ENCODE measurements at places on chromosomes 16 and 17.

DNA sequence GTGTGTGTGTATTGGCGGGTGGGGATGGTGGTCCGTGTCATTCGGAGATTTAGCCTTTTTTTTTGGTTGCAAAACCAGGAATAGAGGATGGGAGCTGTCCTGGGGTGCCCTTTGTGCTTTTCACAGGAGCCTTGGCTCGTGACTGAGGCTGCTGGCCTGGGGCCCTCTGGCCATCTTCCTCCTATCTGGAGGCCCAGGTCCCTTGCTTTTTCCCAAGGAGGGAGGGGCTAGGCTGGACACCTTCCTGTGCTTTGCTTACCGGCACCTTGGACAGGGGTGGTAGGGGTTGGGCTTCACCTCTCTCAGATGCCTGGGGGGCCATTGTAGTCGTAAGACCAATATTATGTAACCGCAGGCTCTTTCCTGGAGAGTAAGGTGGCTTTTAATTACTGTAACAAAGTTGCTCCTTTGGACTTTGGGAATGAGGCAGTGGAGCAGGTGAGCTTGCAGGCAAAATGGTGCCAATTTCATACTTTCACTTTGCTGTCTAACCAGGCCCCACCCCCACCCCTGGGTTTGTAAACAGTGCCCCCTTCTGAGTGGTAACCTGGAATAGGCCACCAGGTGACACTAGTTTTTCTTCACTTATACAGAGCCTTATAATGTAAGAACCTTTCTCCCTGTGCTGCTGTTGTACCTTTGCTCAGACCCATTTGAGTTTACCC, 1.2 kb downstream of the DYNLL2 start:
- peak; percentile 10 for DNase-seq

GRCh38 chr17:53626286-53626685, 196.4 kb upstream of the KIF2B start:
- no peak for DNase-seq

- no peak for DNase-seq
These were observed 74.6 kb downstream of the KSR1 start for GRCh38 chr17:27530764-27531391.

DNA sequence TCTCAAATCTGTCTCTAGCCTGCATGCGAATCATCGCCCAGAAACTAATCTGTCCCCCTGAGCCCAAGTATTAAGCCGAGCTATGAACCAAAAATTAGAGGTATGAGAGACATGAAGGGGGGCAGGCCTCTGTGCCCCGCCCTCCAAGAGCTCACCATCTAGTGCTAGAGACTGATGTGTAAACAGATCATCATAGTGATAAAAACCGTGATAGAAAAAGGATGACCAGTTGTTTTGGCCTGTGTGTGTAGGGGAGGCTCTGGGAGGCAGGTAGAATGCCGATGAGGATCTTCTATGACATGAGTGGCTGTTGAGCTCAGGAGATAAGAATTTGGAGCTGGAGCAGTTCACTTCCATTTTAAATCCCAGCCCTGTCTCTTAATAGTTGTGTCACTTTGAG, 89.1 kb upstream of the TBX2 start:
- no peak for DNase-seq

GRCh38 chr17:40960144-40960543, 6.6 kb downstream of the KRT39 start:
- DNase-seq = no peak

DNA sequence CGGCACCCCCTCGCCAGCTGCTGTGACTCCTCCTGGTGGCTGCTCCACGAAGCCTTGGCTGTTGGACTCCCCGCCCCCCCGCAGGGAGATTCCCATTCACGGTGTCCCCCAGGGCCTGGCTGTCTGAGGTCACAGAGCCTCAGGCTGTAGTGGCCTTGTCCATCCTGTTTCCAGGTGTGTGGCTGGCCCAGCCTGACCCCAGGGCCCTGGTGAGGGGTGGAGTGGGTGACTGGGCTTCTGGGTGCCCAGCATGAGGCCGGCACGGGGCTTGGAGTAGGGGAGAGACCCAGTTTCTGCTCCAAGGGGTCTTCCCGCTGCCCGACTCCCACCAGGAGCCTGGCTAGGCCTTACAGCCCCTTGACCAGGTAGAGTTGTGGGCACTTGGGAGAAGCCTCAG, 10.4 kb downstream of the PRSS27 start:
- no peak for DNase-seq

- DNase-seq = no peak
These were observed 34.2 kb upstream of the PABPN1L start for GRCh38 chr16:88900662-88901052.

DNA sequence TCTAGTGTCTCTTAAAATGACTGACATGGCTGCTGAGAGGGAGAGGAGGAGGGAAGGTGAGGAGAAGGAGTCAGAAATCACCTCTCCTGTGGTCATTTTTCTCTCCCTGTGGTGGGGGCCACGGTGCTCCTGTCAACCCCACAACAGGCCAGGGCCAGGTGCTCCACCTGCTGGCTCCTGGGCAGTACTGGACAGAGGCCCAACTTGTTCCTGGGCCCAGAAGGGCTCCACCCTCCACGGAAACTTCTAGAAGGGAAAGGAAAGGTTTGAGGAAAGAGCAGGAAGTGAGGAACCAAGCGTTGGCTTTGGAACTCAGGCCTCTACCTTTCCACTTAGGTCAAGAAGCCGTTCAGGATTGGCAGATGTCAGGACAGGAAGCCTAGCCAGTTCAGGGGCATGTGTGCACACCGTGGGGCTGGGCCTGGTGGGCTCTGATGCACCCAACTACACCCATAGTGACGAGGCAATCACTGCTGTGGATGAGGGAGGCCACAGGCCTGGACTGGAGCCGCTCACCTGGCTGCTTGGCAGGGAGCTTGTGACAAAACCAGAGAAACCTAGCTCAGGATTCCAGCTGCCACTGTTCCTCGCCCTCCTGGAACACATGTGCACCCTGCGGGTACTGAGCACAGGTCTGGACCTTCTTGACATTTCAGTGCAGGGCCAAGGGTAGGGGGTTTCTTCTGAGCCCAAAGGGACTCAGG, 36.1 kb downstream of the WNT3 start:
- DNase-seq = no peak

DNA sequence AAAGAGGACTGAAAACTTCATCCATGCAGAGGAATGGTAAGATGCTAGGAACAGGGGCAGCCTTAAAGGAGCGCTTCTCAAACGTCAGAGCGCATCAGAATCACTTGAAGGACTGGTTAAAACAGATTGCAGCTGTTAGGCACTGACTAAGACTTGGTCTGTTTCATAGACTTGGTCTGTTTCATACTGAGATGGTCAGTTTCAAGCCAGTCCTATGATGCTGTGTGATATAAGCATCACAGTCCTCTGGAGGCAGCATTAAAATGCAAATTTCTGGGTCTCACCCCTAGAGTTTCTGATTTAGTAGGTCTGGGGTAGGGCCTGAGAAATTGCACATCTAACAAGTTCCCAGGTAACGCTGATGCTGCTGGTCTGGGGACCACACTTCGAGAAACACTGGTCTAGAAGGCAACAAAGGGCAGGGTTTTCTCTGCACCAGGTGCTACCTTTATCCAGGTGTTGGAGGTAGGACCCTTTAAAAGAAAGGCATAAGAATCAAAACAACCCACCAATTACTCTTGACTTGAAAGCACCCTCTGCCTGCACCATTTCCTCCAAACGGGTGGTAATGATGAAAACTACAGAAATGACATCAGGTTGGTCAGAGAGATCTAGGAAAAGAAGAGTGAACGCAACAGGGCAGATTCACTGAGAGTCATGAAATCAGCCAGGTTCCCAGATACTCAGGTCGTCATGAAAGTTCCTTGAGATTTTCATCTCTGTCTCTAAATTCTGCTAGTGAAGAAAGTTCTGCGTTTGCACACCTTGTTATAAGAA, 95.0 kb upstream of the RCVRN start:
- DNase-seq = no peak

GRCh38 chr17:9811086-9811485, 10.8 kb downstream of the GSG1L2 start:
- no peak for DNase-seq

DNA sequence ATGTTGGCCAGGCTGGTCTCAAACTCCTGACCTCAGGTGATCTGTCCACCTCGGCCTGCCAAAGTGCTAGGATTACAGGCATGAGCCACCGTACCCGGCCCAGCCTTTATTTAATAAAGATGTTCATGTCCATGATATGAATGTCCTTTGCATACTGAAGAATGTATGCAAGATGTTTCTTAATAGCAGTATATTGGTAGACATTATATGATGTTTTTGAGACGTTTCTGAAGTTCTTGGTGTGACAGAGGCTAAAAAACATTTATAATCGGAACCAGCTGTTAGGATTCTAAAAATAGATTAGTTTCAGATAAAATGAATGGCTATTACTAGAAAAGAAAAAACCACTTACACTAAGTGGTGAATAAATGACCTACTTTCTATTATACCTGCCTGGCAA, 11.8 kb downstream of the PDZD9 start:
- no peak for DNase-seq

DNA sequence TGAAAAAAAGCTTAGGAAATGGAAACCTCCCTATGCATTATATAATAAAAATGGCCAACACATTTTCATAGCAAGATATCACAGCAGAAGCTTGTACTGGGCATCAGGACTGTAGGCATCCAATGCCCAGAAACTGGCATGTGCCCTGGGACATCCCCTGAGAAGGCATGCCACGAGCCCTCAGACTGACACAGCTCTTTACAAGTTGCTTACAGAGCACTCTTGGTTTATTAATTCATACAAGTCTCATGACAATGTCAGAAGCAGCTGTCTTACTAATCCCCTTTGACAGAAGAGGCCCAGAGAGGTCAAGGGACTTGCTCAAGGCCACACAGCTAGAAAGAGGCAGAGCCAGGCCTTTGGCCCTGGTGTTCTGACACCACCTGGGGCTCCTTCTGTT, 5.6 kb upstream of the CCL2 start:
- DNase-seq = no peak

DNA sequence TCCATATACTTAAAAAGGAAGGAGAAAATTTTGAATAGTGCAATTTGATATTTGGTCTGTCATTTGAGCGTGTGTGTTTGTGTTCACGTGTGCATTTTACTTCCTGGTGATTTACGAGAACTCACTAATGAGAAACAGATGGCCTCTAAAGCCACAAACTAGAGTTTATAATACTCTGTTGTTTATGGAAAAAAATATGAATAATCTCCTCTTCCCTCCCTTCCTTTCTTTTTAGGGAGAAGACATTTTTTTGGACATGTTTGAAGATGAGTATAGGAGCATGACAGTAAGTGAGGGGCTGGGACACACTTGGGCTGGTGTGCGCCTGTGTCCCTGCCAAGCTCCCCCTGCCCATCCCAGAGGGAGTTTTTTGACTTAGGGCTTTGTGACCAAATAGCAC, 102.7 kb downstream of the CLEC16A start:
- no peak for DNase-seq

DNA sequence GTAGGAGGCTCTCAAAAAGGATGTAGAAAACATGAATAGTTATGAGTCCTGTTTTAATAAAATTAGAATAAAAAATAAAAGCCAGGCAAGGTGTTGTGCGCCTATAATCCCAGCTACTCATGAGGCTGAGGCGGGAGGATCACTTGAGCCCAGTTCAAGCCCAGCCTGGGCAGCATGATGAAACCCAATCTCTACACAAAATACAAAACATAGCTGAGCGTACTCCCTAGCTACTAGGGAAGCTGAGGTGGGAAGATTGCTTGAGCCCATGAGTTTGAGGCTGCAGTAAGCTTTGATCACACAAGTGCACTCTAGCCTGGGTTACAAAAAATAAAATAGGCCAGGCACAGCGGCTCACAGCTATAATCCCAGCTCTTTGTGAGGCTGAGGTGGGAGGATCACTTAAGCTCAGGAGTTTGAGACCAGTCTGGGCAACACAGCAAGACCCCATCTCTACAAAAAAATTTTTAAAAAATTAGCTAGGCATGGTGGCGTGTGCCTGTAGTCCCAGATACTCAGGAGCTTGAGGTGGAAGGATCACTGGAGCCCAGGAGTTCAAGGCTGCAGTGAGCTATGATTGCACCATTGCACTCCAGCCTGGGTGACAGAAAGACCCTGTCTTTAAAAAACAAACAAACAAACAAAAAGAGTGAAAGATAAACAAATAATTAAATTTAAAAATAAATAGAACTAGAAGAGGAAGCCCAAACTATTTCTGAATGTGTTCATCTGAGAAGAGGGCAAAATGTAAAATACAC, 17.2 kb upstream of the PRM1 start:
- no peak for DNase-seq

DNA sequence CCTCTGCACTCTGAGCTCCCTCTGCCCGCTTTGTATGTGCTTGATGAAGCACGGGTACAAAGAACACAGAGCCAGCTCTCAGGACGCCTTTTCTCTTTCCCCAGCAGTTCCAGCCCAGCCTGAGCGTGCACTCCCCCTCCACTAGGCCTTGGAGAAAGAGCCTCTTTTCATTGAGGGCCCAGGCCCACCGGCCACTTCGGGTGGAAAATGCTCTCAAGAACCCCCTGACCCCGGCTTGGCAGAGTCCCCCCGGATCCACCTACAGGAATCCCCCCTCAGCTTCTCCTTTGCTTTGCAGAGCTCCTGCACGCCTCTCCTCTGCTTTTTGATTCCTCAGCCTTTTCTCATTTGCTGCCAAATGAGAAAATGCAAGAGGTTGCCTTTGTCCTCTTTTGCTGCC, 30.2 kb downstream of the MRC2 start:
- no peak for DNase-seq

Data from stimulated activated CD8-positive, alpha-beta memory T cell treated with anti-CD3 and anti-CD28 coated beads, Interleukin-15, amount 100 ng/mL, for 48 hours (primary cell).